ENCODE measurements at places on chromosomes 12 and 14.

GRCh38 chr12:42670719-42671118, 81.2 kb upstream of the PRICKLE1 start:
- no peak for DNase-seq

- DNase-seq: no peak
Observed at GRCh38 chr12:130764073-130764472, 48.0 kb upstream of the RIMBP2 start.

DNA sequence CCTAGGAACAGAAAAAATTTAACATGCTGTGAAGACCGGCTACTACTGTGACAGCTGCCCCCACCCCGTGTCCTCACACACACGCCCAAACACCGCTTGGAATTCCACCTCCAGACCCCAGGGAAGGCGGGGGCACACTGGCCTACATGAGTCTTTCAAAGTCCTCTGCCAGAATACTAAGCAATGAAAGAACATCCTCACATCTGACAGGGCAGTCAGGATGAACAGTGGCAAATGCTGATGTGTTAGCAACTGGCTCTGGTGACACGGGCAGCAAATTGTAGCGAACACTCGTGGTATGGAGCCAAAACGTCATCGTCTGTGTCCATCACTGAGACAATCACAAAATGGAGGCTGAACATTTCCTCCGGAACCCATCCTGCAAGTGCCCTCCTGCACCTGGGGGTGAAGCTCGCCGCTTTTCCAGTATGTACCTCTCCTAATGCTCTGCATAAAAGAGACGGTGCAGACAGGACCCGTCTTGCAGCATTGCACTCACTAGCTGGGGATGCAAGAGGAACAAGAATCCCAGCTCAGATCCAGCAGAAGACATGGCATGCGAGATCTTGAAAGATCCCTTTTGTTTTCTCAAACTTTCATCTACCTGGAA, 94.8 kb downstream of the BCL11B start:
- DNase-seq: no peak

DNA sequence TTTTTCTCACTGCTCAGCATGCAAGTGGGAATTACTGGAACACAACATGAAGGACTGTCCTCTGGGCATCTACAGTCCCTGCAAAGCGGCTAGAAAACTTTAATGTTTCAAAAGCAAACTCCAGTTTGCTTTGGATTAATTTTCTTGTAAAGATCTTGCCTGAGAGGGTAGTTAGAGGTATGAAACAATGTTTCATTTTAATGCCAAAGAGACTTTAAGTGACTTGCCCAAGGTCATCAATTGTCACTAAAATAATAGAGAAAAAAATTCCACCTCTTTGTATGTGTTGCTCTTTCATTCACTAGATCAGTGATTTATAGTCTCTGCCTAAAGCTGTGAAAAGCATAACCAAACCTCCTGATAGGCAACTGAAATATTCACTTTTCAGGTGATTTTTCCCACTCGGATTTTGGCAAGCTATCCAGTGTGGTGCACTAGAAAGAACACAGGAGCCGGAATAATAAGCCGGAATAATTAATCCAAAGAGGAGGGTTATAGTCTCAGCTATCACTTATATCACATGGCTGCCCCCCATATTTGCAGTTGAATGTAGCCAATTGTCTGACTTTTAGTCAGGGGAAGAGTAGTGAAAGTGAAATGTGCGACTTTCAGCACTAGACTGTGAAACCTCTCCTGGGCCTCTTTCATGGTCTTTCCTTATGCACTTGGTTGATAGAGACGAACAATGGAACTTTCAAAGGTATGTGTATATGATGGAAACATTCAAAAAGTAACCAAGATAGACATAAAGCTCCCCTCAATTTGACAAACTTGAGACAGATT, 107.7 kb downstream of the SLC6A15 start:
- DNase-seq: no peak

DNA sequence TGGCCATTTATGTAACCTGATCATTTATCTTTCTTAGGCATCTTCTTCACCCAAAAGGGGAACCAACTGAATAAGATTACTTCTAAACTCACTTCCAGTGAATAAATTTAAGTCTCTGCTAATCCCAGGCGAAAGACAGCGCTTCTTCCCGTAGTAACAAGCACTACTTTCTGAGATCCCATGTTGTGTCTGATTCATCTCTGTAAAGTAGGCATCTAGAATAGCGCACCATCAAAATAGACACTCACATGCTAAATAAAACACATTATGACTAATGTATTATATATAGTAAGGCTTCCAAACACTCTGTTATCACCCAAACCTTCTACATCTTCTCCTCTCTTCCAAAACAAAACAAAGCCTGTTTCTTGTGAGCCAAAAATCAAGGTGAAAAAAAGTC, 15.1 kb downstream of the GTF2A1 start:
- no peak for DNase-seq

- DNase-seq: no peak
Observed at GRCh38 chr14:24632761-24633160, 1.2 kb downstream of the GZMB start.

DNA sequence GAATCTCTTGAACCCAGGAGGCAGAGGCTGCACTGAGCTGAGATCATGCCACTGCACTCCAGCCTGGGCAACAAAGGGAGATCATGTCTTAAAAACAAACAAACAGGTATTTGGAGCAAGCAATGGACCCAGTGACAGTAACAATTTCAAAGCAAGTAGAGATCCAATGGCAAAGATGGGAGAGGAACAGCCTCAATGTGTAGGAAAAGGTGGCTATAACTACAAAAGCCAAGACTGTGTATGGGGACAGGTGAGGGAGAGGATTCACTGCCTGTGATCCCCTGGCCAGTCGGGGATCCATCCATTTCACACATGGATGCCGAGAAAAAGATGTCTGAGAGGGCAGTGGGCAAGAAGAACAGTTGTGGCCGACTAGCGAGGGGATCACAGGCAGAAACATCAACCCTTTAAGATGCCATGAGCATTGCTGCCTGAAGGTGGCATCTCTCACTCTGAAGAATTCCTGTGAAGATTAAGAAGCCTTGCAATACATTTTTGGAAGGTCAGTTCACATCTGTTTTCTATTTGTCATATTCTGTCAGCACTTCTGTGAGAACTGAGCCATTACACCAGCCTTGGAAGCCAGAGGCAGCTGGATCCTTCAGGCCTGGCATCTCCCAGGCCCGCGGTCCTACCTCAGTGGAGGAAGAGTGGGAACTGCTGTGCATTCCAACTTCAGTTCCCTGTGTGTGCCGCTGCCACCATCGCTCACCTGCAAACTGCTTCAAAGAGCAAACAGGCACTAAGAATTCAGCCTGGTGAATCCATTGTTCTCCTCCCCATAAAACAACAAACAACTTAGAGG, 54.5 kb upstream of the FRS2 start:
- peak; percentile 92 for DNase-seq

DNA sequence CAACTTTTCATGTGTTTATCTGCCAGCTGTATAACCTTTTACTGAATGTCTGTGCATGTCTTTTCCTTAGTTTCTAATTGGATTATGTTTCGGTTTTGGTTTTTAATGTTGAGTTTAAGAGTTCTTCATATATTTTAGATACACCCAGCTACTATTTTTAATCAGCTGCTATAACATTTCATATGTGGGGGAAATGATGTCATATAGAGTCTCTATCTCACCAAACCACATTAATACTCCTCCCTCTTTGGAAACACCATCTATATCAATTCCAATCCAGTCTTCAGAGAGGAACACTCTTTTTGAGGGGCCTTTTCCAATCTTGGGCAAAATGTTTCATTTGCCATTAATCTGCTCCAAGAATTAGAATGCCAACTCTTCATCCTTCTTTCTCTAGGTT, 28.5 kb upstream of the GCH1 start:
- DNase-seq: no peak
